ENCODE measurements at places on chromosomes 13 and 19. TPM values are rescaled to one million over a fixed set of nuclear protein-coding genes. Genes with fewer than 3 reads are reported as not detected.

CCDC70 gene
- not detected for total RNA-seq

CYP4F8 gene
- not detected for total RNA-seq

MTIF3 gene
- 36.8 TPM for total RNA-seq

RUBCNL gene
- total RNA-seq, result 1.6 TPM

HPN gene
- total RNA-seq, result not detected

MAG gene
- total RNA-seq, result not detected

SIGLEC8 gene
- total RNA-seq, result not detected

HCST gene
- total RNA-seq, result 307 TPM

NAPSA gene
- total RNA-seq, result 1.3 TPM

ESD gene
- 18.5 TPM for total RNA-seq

PRR36 gene
- 0.13 TPM for total RNA-seq

VSTM2B gene
- total RNA-seq, result not detected

LYPD3 gene
- 1.7 TPM for total RNA-seq

CLDND2 gene
- total RNA-seq, result 72.8 TPM

NXNL1 gene
- total RNA-seq, result not detected

SIGLEC9 gene
- total RNA-seq, result 13.0 TPM

WDR88 gene
- total RNA-seq, result not detected

ZNF829 gene
- 7.6 TPM for total RNA-seq

UBAC2 gene
- total RNA-seq, result 59.1 TPM

AXL gene
- total RNA-seq, result 0.70 TPM

CTXN1 gene
- total RNA-seq, result 0.39 TPM

TMPRSS9 gene
- total RNA-seq, result not detected
